ENCODE measurements at places on chromosomes 12 and 14.

DNA sequence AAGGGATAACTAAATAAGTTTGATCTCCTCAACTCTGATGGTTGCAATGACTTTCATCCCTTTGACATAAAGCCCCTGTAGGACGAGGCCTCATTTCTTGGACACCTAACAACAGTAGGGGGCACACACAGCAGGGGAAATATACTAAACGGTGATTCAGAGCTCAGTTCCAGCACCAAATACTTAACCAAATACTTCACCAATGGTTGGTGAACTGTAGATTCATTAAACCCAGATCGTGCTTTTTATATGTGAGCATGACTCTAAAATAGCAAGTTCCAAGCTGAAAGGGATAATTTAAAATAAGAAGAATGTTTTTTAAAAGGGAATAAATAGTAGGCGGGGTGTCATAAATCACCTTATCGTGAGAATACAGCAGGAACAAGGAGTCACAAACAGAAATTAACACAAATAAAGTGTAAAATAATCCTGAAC is 53.2 kb downstream of the ATG2B start:
- DNase-seq = no peak

GRCh38 chr12:85531341-85531740 is 251.3 kb downstream of the ALX1 start:
- DNase-seq = peak; percentile 76

DNA sequence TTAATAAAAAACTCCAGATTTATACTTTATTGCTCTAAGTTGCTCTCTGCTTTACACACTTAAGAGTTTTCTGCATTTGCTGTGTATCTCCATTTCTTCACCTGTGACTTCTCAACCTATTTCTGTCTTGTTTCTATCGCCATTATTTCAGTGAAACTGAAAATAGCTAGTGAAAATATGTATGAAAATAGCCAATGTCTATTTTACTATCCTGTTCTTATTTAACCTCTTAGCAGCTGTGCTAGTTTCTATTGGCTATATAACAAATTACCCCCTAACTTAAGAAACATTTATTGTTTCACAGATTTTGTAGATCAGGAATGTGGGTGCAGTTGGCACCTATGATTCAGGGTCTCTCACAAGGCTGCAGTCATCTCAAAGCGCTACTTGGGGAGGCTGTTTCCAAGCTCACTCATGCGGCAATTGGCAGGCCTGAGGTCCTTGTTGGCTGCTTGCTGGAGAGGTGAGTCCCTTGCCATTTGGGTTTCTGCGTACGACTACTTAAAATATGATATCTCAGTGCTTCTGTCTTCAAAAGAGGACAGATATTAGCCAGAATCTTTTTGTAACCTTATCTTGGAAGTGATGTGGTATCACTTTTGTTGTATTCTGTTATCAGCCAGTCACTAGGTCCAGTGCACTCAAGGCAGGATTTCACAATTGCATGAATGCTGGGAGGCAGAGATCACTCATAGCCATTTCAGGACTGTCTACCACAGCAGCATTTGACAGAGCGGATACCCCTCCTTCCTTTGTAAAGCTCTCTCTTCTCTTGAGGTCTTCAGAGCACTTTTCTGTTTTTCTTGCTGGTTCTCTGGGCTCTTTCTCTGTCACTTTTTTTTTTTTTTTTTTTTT is 7.2 kb downstream of the ERC1 start:
- DNase-seq = peak; percentile 72

GRCh38 chr12:88381466-88381865 is 198.8 kb downstream of the KITLG start:
- no peak for DNase-seq

- DNase-seq = no peak
Measured at GRCh38 chr14:45381091-45381490, 128.1 kb upstream of the MIS18BP1 start.

Data from large intestine (tissue), 12 donors.